ENCODE measurements at places on chromosomes 2 and 18.
A peak's percentile ranks its signal among the peaks of the same experiment; 100 is the strongest.

- DNase-seq: no peak
Measured at GRCh38 chr2:121665504-121665903, 16.2 kb upstream of the CLASP1 start.

GRCh38 chr18:34493099-34493544, 217.0 kb upstream of the DTNA start:
- DNase-seq: peak; percentile 69

DNA sequence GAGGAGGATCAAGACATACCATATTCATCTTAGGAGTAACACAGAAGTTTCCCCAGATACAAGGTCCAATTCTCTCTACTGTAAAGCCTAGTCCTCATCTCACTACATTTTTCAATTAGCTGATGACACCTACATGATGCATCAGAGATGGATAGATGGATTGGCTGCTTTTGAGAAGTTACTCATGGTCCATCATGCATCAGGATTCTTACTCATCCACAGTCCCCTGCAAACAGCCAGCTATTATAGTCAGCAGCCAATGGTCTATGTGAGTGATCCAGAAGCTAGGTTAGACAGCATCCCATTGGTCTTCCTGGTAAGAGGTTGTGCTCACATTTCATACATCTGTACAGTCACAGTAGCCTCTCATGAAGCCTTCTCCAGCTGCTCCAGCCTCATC, 154.5 kb upstream of the NRP2 start:
- no peak for DNase-seq

DNA sequence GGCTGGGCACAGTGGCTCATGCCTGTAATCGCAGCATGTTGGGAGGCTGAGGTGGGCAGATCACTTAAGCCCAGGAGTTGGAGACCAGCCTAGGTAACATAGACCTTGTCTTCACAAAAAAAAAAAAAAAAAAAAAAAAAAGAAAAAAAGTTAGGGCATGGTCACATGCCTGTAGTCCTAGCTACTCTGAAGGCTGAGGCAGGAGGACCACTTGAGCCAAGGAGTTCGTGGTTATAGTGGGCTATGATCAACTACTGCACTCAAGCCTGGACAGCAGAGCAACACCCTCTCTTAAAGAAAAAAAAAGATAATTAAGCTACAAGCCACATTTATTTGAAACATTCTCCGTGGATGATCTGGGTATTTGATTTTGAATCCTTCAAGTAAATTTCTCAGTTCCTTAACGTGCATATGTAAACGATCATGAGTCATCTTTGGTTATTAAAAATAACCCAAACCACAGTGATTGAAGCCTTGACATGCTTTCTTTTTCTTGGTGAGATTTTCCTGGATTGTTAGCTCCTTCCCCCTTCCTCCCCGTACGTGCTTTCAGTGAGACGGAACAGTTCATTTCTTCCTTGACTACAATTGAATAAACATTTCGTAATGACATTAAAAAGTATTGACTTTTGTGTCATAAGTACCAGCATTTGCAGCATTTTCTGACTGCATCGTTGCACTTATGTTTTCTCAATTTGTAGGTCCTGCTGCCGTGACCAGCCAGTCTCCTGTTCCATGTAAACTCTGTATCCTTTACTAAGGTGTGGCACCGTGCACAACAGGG, 20.3 kb downstream of the RMC1 start:
- DNase-seq: no peak

DNA sequence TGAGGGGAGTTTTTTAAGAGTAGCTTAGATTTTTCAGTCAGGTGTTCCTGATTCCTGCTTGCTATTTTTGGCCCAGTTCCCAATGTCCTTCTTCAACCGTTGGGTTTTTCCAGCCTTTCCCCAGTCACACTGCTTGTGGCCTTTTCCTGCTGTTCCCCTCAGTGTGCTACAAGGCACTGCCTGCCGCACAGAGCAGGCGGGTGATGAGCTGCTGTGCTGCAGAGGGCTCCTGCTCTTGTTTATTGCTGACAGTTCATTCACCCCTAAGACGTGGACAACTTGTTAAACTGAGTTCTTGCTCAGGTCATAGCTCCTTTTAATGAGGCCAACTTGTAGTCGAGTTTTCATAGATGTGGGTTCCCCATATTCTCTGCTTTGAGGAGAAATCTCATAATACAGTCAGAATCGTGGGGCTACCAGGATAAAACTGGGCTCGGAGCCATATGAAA, 20.6 kb downstream of the EIF4E2 start:
- no peak for DNase-seq

GRCh38 chr2:211423018-211423417, 866.6 kb downstream of the CPS1 start:
- DNase-seq: no peak

DNA sequence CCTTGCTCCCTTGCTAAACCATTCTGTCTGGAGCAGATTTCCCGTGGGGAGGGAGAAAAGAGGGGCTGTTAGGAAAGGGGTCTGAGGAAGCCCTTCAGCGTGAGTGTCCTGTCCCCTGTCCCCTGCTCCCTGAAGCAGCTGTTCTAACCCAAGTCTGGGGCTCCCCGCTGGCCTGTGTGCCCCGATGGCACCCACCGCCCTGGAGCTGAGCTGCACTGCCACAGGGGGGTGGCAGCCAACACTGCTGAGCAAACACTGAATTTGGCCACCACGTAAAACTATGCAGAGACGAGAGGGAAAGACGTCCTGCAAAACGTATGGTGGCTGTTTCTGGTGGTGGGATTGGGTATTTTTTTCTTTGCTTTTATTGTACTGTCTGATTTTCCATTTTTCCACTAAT, 17.9 kb downstream of the KCNG2 start:
- DNase-seq: no peak

DNA sequence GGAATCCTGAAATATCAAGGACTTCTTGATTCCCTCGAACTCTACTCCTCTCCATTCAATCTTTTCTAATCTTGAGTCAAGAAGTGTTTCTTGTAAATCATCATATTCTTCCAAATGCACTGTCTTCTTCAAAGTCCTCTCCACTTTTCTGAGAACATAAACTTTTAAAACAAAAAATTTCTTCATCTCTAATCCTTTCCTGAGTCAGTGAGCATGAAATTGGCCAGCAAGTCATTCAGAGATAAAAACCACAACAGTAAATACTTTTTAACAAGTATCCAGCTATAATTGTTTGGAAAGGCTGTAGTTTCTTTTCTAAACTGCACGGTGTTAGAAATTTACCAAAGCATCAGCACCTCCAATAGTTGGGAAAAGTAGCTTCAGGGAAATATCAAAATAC, 312.6 kb upstream of the GALNT5 start:
- DNase-seq: no peak

- no peak for DNase-seq
Measured at GRCh38 chr18:76348267-76349066, 146.6 kb downstream of the ZNF516 start.

Measured in ureter (tissue), 1 donor.